ENCODE measurements at places on chromosomes 16 and 17. TPM values are rescaled to one million over a fixed set of nuclear protein-coding genes. Genes with fewer than 3 reads are reported as not detected.

DNA sequence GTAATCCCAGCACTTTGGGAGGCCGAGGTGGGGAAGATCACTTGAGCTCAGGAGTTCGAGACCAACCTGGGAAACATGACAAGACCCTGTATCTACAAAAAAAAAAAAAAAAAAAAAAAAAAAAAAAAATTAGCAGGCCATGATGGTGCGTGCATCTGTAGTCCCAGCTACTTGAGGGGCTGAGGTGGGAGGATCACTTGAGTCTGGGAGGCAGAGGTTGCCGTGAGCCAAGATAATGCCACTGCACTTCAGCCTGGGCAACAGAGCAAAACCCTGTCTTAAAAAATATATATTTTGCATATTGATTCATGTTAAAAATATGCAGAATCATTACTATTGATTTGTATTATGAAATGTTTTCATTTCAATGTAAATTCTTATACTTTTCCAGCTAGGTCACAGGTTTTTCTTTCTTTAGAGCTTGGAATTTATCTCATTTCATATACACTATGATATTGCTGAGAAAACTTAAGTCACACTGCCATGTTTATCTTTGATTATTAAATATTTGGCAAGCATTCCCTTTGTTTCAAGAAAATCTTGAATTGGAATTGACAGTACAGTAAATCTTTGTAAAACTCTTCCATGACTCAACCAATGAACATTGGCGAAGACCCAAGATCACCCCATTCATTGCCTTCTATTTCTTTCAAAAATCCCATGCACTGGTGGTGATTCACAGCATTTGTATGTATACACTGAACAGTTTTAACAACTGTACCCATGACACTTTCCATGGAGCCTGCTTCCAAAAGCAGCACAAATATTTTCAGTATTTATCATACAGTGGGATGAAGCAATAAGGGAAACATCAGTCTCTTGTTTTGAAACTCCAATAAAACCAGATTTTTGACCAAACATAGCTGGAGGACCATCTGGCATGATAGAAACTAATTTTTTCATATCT is 83.5 kb upstream of the TNRC6A start:
- DNase-seq = peak; percentile 98

Gene NEUROD2
- total RNA-seq = not detected

- no peak for DNase-seq
Observed at GRCh38 chr16:48383009-48383876, 2.0 kb downstream of the SIAH1 start.

Gene RNF222
- total RNA-seq = not detected

DNA sequence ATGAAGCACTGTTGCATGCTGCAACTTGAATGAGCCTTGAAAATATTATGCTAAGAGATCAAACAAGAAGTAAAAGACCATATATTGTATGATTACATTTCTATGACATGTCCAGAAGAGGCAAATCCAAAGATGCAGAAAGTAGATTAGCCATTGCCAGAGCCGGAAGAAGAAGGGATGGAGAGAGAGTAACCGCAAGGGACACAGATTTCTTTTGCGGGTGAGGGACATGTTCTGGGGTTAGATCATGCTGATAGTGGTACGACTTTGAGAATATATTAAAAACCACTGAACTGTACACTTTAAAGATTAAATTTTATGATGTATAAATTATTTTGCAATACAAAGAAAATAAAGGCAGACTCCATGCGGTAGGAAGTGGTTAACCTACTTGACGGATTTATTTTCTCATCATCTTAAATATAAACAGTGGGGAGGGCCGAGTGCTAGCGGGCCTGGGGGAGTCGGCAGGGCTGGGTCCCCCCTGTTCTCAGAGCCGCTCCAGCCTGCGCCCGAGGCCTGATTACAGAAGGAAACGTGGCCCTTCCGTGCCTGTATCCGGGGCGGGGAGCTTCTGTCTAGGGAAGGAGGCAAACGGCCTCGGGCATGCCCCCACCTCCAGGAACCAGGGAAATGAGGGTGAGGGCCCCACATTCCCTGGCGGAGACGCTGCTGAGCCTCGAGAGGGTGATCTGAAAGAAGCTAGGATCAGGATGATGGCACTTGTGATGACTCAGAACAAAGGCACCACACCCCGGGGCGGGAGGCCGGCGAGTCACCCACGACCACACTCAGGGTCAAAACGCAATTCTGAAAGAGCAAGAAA is 48.0 kb downstream of the SHCBP1 start:
- no peak for DNase-seq

Data from dermis microvascular lymphatic vessel endothelial cell (primary cell).